ENCODE measurements at places on chromosomes 11 and 22.

DNA sequence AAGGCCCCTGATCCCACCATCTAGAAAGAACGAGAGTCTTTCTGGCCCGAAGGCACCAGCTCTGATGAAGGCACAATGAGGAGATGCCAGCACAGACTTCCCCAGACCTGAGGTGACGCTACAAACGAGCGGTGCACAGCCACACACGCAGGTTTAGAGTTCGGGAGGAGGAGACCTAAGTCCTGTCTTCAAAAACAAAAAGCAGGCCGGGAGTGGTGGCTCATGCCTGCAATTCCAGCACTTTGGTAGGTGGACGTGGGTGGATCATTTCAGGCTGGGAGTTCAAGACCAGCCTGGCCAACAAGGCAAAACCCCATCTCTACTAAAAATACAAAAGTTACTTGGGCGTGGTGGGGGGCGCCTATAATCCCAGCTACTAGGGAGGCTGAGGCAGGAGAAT lies 9.5 kb downstream of the LTO1 start:
- no peaks in the 10 kb centered on the region for H3K27me3 ChIP-seq
- no peak overlapping the region for H3K27ac ChIP-seq
- peaks cover 9% of the 10 kb centered on the region for H3K4me1 ChIP-seq
- peaks cover 75% of the 10 kb centered on the region for H3K36me3 ChIP-seq

DNA sequence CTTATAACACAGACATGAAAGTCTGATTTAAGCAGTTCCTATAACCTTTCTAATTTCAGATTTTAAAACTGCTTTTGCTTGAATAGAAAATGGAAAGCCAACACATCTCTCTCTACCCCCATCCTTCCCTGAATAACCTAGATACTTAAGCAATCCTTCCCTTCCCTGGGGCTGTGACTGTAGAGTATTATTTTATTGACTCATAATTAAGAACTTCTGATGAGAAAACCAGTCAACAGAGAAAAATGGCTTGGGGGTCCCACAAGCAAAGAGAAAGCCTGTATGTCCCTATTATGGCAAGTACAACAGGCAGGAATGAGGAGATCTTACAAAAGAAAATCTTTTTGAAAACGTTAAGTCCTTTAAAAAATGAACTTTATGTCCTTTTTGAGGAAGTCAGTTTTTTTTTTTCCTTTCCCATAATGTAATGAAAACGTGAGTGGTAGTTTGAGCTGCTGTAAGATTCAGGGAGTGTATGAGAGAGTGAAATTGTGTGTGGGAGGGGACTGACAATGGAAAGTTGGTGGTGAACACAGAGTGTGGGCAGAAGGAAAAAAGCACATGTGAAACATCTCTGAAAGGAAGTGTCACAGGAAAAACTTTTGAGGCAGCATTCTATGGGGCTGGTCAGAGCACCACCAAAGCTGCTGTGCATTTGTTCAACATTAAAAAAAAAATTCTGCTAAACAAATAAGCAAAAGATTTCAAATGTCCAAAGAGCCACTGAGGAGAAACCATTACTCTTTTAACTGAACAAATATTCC lies 154.6 kb downstream of the MAML2 start:
- no peak overlapping the region for H3K4me3 ChIP-seq
- H3K4me1 ChIP-seq: peaks cover 23% of the 10 kb centered on the region
- no peaks in the 10 kb centered on the region for H3K27me3 ChIP-seq
- peak overlapping the region; percentile 52 for H3K27ac ChIP-seq

DNA sequence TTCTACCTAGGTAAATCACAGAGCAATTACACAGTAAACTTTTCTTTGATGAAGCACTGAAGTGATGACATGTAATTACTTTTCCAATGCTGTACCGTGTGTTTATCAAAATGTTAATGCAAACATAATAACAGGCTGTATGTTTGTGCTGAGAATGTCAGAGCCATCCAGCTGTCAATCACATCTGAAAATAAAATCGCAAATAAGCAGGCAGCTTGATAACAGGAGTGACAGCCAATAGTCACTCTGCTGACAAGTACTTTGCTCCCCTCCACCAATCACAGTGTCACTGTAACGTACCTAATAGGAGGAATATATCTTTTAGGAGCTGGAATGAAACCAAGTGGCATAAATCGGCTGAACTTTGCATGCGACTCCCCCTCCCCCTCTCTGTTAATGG lies 119.7 kb downstream of the KIRREL3 start:
- H3K27ac ChIP-seq: no peak overlapping the region
- H3K4me3 ChIP-seq: no peak overlapping the region
- no peaks in the 10 kb centered on the region for H3K4me1 ChIP-seq
- H3K27me3 ChIP-seq: no peaks in the 10 kb centered on the region
- DNase-seq: no peak

DNA sequence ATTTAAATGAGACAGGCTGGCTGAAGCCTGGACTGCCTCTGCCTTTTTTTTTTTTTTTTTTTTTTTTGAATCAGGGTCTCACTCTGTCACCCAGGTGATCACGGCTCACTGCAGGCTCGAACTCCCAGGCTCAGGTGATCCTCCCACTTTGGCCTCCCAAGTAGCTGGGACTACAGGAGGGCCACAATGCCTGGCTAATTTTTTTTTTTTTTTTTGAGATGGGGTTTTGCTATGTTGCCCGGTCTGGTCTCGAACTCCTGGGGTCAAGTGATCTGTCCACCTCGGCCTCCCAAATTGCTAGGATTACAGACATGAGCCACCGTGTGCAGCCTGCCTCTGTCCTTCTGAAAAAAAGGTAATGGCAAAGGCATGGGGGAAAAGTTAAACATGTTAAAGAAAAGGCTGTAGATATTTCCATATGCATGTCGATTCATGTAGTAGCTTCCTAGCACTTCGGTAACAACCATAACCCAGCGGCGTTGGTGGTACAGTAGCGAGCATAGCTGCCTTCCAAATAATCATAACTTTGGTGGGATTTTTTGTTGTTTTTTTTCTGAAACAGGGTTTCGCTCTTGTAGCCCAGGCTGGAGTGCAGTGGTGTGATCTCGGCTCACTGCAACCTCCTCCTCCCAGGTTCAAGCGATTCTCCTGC lies 48.8 kb downstream of the MCHR1 start:
- peaks cover 4% of the 10 kb centered on the region for H3K4me1 ChIP-seq
- no peak overlapping the region for H3K4me3 ChIP-seq
- no peaks in the 10 kb centered on the region for H3K36me3 ChIP-seq

GRCh38 chr11:92180226-92180625 lies 44.4 kb upstream of the FAT3 start:
- H3K4me1 ChIP-seq: no peaks in the 10 kb centered on the region
- no peak overlapping the region for H3K4me3 ChIP-seq
- H3K27ac ChIP-seq: no peak overlapping the region

DNA sequence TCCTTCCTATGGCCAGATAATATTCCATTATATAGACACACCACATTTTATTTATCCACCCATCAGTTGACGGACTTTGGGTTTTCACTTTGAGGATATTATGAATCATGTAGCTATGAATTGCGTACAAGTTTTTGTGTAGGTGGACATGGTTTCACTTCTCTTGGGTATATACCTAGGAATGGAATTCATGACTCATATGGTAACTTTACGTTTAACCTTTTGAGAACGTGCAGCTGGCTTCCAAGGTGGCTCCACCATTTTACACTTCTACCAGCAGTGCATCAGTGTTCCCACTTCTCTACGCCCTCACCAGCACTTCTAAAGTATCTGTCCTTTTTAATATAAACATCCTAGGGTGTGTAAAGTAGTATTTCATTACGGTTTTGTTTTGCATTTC lies 112.0 kb downstream of the PLEKHA7 start:
- H3K4me1 ChIP-seq: peaks cover 14% of the 10 kb centered on the region
- H3K4me3 ChIP-seq: no peak overlapping the region
- H3K36me3 ChIP-seq: no peaks in the 10 kb centered on the region
- H3K27ac ChIP-seq: no peak overlapping the region

DNA sequence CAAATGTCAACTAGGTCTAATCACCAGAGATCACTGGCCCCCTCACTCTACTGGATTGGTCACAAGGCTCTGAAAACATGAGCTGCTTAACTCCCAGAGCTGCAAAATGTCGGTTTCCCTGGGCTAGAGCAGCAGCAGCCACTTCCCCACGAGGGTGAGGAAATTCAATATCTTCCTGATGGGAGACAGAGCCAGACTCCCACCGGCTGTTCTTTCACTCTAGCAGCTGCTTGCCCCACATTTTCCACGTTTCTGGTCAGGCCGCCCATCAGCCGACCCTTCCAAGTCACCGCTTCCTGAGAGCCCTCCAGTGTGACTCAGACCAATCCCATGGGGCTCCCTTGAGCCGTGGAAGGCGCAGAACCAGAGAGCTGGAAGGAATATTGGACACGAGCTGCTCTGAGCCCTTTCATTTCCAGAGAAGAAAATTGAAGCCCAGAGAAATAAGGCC lies 227.0 kb downstream of the ADAMTS15 start:
- H3K27ac ChIP-seq: peak overlapping the region; percentile 89
- DNase-seq: no peak
- H3K27me3 ChIP-seq: no peaks in the 10 kb centered on the region
- H3K36me3 ChIP-seq: no peaks in the 10 kb centered on the region

DNA sequence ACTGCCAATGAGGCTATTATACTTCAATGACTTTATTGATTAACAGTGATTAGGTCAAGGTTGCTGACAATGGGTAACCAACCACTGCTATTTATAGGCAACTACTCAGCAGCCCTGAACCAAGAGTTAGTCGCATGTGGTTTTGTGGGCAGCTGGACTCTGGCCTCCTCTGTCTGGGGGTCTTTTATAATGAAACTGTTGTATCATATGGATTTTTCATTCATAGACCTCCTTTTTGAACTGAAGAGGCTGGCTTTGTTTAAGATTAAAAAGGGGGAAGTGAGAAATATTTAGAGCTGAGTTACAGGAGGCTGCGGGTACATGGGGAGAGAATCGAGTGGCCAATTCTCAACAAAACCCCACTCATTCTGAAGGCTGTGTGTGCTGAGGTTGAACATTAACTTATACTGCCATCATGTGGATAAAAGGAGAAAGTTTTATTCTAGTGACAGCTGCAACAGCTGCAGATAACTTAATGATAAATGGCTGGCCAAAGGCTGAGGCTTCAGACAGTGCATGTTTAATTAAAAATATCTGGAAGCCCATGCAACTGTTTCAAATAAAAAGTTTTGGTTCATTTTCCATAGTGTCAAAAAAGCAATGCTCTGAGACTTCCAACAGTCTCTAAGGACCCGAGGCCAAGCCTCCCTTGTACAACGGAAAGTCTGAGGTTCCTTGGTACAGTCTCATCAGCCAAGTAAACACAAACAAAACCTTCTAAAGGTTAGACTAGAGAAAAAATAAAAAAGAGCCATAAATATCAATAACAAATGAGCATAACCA lies 682.6 kb downstream of the KCNA4 start:
- H3K36me3 ChIP-seq: no peaks in the 10 kb centered on the region
- no peak overlapping the region for H3K27ac ChIP-seq
- no peaks in the 10 kb centered on the region for H3K27me3 ChIP-seq
- H3K4me3 ChIP-seq: no peak overlapping the region
- no peaks in the 10 kb centered on the region for H3K4me1 ChIP-seq
- DNase-seq: no peak

- no peaks in the 10 kb centered on the region for H3K36me3 ChIP-seq
- H3K27me3 ChIP-seq: no peaks in the 10 kb centered on the region
- no peak overlapping the region for H3K27ac ChIP-seq
- no peak overlapping the region for H3K4me3 ChIP-seq
- DNase-seq: no peak
Measured at GRCh38 chr22:33510429-33510904, 409.8 kb downstream of the LARGE1 start.

DNA sequence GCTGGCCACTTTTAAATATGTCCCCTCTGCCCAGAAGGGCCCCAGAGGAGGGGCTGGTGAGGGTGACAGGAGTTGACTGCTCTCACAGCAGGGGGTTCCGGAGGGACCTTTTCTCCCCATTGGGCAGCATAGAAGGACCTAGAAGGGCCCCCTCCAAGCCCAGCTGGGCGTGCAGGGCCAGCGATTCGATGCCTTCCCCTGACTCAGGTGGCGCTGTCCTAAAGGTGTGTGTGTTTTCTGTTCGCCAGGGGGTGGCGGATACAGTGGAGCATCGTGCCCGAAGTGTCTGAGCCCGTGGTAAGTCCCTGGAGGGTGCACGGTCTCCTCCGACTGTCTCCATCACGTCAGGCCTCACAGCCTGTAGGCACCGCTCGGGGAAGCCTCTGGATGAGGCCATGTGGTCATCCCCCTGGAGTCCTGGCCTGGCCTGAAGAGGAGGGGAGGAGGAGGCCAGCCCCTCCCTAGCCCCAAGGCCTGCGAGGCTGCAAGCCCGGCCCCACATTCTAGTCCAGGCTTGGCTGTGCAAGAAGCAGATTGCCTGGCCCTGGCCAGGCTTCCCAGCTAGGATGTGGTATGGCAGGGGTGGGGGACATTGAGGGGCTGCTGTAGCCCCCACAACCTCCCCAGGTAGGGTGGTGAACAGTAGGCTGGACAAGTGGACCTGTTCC lies 46.5 kb downstream of the GRAMD4 start:
- H3K27ac ChIP-seq: no peak overlapping the region
- H3K27me3 ChIP-seq: no peaks in the 10 kb centered on the region
- no peak overlapping the region for H3K4me3 ChIP-seq
- H3K36me3 ChIP-seq: peaks cover 83% of the 10 kb centered on the region
- no peak for DNase-seq

GRCh38 chr11:115515647-115516395 lies 11.6 kb upstream of the CADM1 start:
- no peak overlapping the region for H3K27ac ChIP-seq
- no peak for DNase-seq
- H3K36me3 ChIP-seq: no peaks in the 10 kb centered on the region
- H3K27me3 ChIP-seq: peaks cover 2% of the 10 kb centered on the region
- H3K4me3 ChIP-seq: no peak overlapping the region

DNA sequence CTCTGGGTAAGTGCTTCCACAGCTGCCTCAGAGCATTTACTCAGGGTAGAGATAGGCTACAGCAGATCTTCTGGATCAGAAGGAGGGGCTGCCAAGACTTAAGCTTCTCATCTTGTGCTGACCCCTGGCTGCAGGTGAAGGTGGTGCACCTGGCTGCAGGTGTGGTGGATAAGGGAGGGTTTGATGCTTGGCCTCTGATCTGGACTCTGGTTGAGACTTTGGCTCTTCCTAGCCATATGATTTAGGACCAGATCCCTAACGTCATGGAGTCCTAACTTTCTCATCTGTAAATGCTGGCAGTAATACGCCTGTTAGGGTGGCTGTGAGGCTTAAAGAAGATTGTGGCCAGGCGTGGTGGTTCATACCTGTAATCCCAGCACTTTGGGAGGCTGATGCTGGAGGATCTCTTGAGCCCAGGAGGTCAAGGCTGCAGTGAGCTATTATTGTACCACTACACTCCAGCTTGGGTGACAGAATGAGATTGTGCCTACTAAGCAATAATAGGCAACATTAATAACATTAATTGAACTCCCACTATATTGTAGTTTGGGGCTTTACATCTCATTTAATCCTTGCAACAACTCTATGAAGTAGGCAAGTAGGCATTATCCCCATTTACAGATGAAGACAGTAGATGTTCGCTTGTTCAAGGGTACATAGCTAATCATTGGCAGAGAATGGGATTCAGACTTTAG lies 10.7 kb downstream of the DTX4 start:
- no peak overlapping the region for H3K4me3 ChIP-seq
- no peak for DNase-seq
- no peaks in the 10 kb centered on the region for H3K4me1 ChIP-seq

Measured in esophagus muscularis mucosa (tissue), 4 donors.